Smooth muscle cell of the coronary artery (primary cell): ENCODE measurements at places on chromosomes 1 and 21. TPM values are rescaled to one million over a fixed set of nuclear protein-coding genes. Genes with fewer than 3 reads are reported as not detected.

The LCE1E gene
- not detected in 2 replicates for total RNA-seq

The DFFA gene
- 40.3 and 45.9 TPM in 2 replicates for total RNA-seq

The SLC25A34 gene
- 0.30 and 0.47 TPM in 2 replicates for total RNA-seq

The F13B gene
- total RNA-seq: not detected in 2 replicates

The HSPB7 gene
- total RNA-seq: 2.5 and 5.1 TPM in 2 replicates

The MYOC gene
- 0.23 TPM in 2 replicates for total RNA-seq

The PGLYRP4 gene
- total RNA-seq: not detected in 2 replicates

The ADORA1 gene
- under 0.01 and 14.6 TPM in 2 replicates for total RNA-seq

The GPR161 gene
- 14.3 and 20.0 TPM in 2 replicates for total RNA-seq

The FAM163A gene
- not detected in 2 replicates for total RNA-seq

The KDF1 gene
- total RNA-seq: not detected in 2 replicates

The LAMC2 gene
- 1.5 and 7.0 TPM in 2 replicates for total RNA-seq

The NBPF11 gene
- total RNA-seq: 3.2 and 4.0 TPM in 2 replicates

The GJC2 gene
- total RNA-seq: 2.7 and 4.1 TPM in 2 replicates

The DNALI1 gene
- total RNA-seq: 3.2 and 6.7 TPM in 2 replicates

The RPL11 gene
- total RNA-seq: 1,088 and 1,595 TPM in 2 replicates

The SPRR3 gene
- total RNA-seq: not detected in 2 replicates

The PLA2G2A gene
- total RNA-seq: 1.3 TPM in 1 of 2 replicates, not detected in the other

The DIO1 gene
- not detected in 2 replicates for total RNA-seq

The SPRR4 gene
- not detected in 2 replicates for total RNA-seq

The S100A2 gene
- 1.1 and 3.5 TPM in 2 replicates for total RNA-seq

The RBP7 gene
- 1.9 TPM in 1 of 2 replicates, not detected in the other for total RNA-seq

The SDE2 gene
- total RNA-seq: 11.2 and 22.8 TPM in 2 replicates

The FUCA1 gene
- 12.4 and 14.4 TPM in 2 replicates for total RNA-seq

The RHEX gene
- total RNA-seq: not detected in 2 replicates

The ST6GALNAC3 gene
- total RNA-seq: 0.12 and 0.75 TPM in 2 replicates

The TMEM240 gene
- 1.6 and 5.6 TPM in 2 replicates for total RNA-seq

The CELF3 gene
- total RNA-seq: not detected in 2 replicates

The UMODL1 gene
- total RNA-seq: under 0.01 TPM in 1 of 2 replicates, not detected in the other
